ENCODE measurements at places on chromosomes 11 and 22. TPM values are rescaled to one million over a fixed set of nuclear protein-coding genes. Genes with fewer than 3 reads are reported as not detected.

KCNJ1 gene
- total RNA-seq = 0.10 TPM

DNA sequence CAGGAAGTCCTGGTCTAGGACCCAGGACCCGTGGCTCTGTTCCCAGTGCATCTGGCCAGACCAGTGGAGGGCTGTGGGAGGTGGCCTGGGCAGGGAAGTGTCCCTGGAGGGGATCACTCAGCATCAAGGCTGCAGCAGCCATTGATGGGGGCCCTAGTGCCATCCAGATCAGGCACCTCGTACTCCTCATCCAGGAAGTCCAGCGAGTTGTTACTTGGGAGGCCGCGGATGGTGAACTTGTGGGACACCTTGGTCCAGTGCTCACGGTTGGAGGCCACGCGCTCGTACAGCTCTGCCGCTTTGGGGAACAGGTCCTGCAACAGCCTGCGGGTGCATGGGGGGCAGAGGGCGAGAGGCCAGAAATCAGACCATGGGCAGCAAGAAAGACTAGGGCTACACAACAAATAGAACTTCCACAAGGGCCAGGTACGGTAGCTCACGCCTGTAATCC lies 96.9 kb downstream of the PDE2A start:
- no peak for DNase-seq

DNA sequence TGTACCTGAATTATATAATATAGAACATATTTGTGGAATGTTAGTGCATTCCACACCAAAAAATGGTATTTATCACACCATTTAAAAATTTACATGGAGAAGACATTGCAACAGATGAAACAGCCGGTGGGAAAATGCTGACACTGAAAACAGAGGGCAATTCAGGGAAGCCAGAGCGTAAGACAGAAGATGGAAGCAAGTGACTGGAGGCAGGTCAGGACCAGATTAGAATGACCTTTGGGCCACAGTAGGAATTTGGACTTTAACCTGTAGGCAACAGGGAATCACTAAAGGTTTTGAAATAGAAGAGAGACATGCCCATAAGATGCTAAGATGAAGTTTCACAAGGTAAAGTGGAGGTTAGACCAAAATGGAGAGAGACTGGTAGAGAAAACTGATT lies 60.5 kb downstream of the METTL15 start:
- DNase-seq = no peak

GRCh38 chr11:131290185-131290584 lies 80.2 kb upstream of the NTM start:
- DNase-seq = no peak

GRCh38 chr11:65615950-65616574 lies 486 bp downstream of the PCNX3 start:
- DNase-seq = no peak

- peak; percentile 91 for DNase-seq
Observed at GRCh38 chr11:110159476-110159875, 66.3 kb downstream of the ZC3H12C start.

DNA sequence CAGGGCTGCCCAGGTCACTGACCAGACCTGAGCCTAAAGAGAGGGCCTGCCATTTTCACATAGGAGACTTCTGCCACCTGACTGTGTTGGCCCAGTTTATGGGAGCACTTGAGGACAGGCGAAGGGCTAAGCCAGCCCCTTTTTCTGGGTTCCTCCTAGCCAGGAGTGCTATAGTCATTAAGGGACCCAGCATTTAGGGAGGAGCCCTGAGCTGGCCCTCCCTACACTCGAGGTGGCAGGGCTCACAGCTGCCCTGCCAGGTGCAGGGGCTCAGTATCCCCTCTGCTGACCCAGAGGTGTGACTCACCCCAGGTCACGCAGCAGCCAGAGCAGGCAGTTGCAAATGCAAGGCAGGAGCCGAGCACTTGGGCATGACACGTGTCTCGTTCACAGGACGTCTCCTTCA lies 86.3 kb upstream of the CRYBB3 start:
- DNase-seq = peak; percentile 38
